NCI-H524 (cell line): ENCODE measurements at places on chromosomes 4 and X.

GRCh38 chr4:14193601-14194000 lies 566.1 kb upstream of the BOD1L1 start:
- DNase-seq: no peak

DNA sequence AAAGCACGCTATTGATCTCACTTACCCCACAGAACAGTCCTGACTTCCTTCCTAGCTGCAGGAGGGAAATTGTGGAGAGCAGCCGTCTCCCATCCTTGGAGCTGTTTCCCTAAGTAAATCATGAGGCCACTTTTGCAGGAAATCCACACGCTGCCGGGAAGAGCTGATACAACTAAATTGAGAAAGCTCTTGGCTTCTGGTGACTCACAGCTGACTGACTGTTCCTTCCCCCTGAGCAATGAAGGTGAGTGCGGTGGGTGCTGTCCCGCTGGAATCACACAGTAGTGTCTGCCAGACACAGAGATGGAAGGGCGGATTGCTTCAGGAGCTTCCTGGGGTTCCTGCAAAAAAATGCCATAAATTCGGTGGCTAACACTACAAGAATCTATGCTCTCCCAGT lies 268.9 kb downstream of the ASMT start:
- no peak for DNase-seq

GRCh38 chr4:76105652-76106051 lies 31.1 kb downstream of the ART3 start:
- DNase-seq: no peak

- DNase-seq: no peak
These were observed 3.5 kb upstream of the RNF212 start for GRCh38 chr4:1116838-1117237.

GRCh38 chr4:83262682-83263081 lies 21.9 kb downstream of the COQ2 start:
- DNase-seq: no peak

DNA sequence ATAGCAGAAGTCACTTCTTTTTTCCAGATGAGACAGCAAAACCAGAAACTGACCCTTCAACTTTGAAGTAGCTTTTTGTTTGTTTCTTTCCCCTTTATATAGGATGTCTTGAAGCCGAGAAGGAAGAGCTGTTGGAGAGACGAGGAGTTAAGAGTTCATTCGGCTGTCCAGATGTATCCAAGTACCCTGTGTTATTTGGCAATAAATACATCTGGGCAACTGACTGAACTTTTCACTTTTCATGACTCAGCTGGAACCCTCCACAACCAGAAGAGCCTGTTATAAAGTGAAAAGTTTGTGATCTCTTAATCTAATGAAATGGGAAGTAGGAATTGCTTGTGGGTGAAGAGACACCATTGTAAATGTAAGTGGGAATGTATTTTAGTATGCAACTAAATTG lies 131.2 kb downstream of the HTR2C start:
- DNase-seq: no peak

DNA sequence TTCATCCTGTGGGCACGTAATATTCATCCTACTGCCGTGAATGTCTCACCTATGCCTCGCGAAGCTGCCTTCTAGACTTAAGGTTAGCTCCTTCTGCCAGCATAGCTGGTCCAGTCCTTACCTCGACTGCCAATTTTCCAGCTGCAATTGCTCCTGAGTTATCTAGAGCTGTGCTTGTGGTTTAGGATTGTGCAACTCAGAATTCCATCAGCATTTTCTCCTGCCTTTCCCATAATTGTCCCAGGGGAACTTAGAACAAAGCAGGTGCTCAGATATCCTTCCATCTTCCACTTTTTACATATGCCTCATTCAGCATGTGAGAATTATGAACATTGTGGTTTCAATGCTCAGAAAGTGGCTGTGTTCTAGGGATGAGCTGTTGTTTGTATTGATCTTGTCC lies 131.4 kb upstream of the ADGRL3 start:
- no peak for DNase-seq

- no peak for DNase-seq
These were observed 23.0 kb downstream of the RPA4 start for GRCh38 chrX:96906741-96907140.

DNA sequence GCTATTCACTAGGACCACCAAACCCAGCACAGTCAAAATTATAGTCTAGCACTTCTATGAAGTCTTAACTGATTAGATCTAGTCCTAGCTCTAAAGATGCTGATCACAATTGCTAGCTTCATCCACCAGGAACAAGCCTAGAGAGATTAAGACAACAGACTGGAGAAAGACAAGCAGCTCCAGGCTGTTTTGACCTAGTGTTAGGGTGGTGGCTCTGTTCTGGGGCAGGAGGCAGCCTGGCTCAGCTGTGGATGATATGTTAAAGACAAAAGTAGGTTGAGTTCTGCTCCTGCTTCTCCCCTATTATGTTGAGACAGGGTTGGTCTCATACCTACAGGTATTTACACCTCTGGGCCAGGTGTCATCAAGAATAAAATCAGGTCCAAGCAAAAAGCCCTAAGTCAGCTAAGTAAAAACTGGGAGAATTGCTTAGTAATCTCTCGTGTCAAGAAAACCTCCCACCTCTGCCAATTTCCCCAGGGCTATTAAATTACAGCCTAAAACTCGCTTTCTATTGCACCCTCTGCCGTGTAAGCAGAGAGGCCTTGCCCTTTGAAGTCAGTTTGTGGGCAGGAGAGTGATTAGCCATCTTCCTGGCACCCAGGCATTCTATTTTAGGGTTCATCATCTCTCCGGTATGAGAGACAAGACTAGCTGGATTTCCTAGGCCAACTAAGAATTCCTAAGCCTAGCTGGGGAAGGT lies 39.9 kb downstream of the RAB40AL start:
- DNase-seq: no peak
